Spinal cord (tissue), 10 donors: ENCODE measurements at places on chromosomes 5 and 9. TPM values are rescaled to one million over a fixed set of nuclear protein-coding genes. Genes with fewer than 3 reads are reported as not detected.

SEMA6A gene
- total RNA-seq = 52.8 TPM

WDR38 gene
- total RNA-seq = 7.9 TPM

ADAMTSL2 gene
- total RNA-seq = 3.7 TPM

LTC4S gene
- total RNA-seq = 6.2 TPM

FCN1 gene
- total RNA-seq = 13.8 TPM

CCNH gene
- total RNA-seq = 118 TPM

SSNA1 gene
- total RNA-seq = 28.1 TPM

GABRB2 gene
- total RNA-seq = 31.1 TPM

MACROH2A1 gene
- 167 TPM for total RNA-seq

SLC46A2 gene
- total RNA-seq = 0.30 TPM

MYOZ3 gene
- 5.5 TPM for total RNA-seq

LRRC19 gene
- not detected for total RNA-seq

TEX48 gene
- not detected for total RNA-seq

PCDHGB3 gene
- 8.3 TPM for total RNA-seq

PRR7 gene
- total RNA-seq = 8.8 TPM

PITX1 gene
- not detected for total RNA-seq

ALDH1A1 gene
- 74.5 TPM for total RNA-seq

CTXN3 gene
- 21.4 TPM for total RNA-seq

DND1 gene
- 0.40 TPM for total RNA-seq

NMRK1 gene
- total RNA-seq = 13.8 TPM

HMCN2 gene
- total RNA-seq = 2.4 TPM

DNM1 gene
- 44.6 TPM for total RNA-seq

GPR107 gene
- total RNA-seq = 43.1 TPM

BTNL9 gene
- total RNA-seq = 6.3 TPM

COL27A1 gene
- 16.9 TPM for total RNA-seq

PCDH1 gene
- 25.5 TPM for total RNA-seq

SH2D3C gene
- 9.4 TPM for total RNA-seq

ANXA2R gene
- total RNA-seq = 2.8 TPM

AK8 gene
- 2.3 TPM for total RNA-seq

CDH9 gene
- total RNA-seq = 3.2 TPM

OR13C5 gene
- not detected for total RNA-seq

TMEM252 gene
- not detected for total RNA-seq

THBS4 gene
- 20.3 TPM for total RNA-seq

SEC61B gene
- 39.6 TPM for total RNA-seq

CYSRT1 gene
- total RNA-seq = 0.94 TPM

TEX53 gene
- not detected for total RNA-seq

S1PR3 gene
- 26.2 TPM for total RNA-seq

CFAP157 gene
- 22.6 TPM for total RNA-seq

ROR2 gene
- 20.6 TPM for total RNA-seq

IFNA13 gene
- not detected for total RNA-seq

PCA3 gene
- 0.39 TPM for total RNA-seq

DNAH5 gene
- total RNA-seq = 1.9 TPM

LMX1B gene
- 7.9 TPM for total RNA-seq

HTR4 gene
- total RNA-seq = 0.94 TPM

MOB3B gene
- total RNA-seq = 9.4 TPM

KIF12 gene
- total RNA-seq = 0.59 TPM

NRG2 gene
- total RNA-seq = 4.6 TPM

ENG gene
- total RNA-seq = 6.3 TPM

PCDHB13 gene
- total RNA-seq = 4.5 TPM

ADAMTS16 gene
- total RNA-seq = 8.0 TPM
